RPMI7951 (cell line): ENCODE measurements at places on chromosomes 11 and 22.

DNA sequence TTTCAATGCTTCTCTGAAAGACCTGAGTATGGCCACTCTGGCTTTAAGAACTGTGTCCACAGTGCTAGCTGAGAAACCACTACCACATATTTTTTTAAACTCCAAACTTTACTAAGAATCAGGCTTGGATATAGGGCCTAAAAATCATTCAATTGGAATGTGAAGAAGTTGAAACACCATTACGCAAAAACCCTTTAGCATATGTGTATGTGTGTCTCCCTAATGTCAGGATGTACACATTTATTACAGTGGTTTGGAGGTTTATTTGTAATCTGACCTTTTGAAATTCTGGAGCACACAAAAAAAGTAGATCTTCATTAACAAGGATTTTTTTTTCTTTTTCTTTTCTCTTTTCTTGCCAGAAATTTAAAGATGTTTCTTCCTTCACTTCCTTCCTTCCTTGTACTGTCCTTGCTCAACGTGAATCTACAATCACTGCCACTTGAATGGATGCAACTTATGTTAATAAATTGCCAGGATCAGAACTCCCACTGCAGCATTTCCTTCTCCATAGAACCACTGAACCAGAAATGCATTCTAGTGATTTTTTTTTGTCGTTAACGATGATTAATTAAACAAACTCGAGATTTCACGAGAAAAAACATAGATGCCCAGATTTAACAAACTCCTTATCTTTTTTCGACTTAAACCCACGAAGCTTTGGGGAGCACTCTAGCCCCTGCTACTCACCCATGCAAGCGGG lies 3.1 kb upstream of the ADM start:
- peak; percentile 59 for DNase-seq

DNA sequence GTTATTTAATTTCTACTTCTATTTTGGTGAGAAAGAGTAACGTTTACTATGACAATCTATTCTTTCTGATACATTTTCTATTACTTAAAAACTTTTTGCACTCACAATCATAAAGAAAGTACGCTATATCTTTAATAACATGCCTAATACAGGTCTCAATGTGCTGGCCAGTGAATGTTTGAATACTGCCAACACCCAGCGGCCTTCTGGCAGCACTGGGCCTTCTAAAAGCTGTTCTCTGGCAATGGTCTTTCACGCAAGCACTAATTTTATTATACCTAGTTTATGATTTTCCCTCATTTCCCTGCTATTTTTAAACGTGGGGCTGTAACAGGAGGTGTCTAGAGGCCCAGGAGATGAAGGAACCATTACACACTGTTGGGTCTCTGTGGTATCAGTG lies 349.8 kb upstream of the PITPNB start:
- no peak for DNase-seq

- peak; percentile 51 for DNase-seq
Observed at GRCh38 chr11:45847911-45848316, 639 bp downstream of the CRY2 start.

DNA sequence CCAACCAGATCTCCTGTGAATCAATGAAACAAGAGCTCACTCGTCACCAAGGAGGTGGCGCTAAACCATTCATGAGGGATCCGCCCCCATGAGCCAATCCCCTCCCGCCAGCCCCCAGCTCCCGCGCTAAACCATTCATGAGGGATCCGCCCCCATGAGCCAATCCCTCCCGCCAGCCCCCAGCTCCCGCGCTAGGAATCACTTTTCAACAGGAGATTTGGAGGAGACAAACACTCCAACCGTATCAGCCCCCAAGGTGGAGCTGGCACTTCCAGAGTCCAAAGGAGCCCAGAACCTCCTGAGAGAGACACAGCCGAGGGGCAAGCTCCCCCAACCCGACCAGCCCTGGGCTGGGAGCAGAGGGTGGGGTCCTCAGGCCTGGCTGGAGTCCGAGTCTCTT lies 40.9 kb upstream of the PRR5 start:
- no peak for DNase-seq

DNA sequence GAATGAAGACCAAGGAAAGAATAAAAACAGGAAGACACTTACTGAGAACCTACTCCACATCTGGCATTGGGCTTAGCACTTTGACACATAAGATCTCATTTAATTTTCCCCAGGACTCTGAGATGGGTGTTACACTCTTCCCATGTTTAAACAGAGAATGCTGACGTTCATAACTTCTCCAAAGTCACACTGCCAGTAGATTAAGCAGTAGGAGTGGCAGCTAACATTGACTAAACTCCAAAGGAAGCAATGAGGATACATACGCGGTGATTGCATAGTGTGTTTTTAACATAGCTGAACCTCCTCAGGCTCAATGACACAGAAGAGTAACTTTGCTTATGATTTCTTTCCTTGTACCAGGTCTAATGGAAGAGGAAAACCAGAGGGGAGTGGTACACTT lies 14.5 kb upstream of the OR10V1 start:
- no peak for DNase-seq

DNA sequence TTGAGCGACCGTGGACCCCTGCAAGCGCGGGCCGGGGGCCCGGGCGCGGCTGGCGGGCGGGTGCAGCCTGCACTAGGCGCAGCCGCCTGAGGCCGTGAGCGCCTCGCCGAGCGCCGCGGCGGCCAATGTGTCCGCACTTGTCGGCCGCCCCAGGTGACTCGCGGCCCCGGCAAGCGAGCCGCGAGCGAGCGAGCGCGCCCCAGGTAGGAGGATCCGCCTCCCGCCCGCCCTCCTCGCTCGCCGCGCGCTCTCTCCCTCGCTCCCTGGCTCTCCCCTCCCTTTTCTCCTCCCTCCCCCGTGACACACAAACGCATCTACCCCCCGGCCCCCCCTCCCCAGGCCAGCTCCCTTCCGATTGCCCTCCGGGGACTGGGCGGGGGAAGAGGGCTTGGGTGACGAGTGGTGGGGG lies at the start of gene WNT7B:
Gene WNT7B, minus strand, starts transcription at position 160 of the 409 bp plus-strand sequence. CDS start 408 bp downstream, outside the sequence.
- DNase-seq, result no peak

DNA sequence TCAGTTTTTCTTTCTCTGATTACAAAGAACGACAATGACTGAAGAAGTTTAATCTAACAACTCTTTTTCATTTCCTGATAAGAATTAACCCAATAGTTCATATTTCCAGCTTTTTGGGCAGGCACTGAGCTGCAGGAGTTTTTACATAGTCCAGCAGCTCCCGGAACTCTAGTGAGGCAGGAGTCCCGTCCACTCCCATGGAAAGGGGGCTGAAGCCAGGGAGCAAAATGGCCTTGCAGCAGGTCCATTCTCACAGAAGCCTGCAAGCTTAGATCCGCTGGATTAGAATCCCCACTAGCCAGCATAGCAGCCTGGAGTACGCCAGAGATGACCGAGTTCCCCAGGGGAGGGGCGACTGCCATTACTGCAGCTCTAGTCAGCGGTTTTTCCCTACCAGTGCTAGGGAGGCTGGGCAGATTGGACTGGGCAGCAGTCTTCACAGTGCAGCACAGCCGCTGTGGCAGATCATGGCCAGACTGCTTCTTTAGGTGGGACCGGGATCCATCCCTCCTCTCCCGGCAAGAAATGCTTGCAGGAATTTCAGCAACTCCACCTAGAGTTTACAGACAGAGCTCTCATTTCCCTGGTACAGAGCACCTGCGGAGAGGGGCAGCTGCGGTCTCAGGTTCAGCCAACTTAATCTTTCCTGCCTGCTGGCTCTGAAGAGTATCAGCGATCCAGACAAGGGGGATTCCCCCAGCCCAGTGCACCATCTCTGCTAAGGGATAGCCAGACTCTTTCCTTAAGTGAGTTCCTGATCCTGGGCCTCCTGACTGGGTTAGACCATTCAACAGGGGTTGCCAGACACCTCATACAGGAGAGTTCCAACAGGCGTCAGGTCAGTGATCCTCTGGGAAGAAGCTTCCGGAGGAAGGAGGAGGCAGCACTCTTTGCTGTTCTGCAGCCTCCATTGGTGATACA lies 742 bp upstream of the CASP4 start:
- peak; percentile 45 for DNase-seq

DNA sequence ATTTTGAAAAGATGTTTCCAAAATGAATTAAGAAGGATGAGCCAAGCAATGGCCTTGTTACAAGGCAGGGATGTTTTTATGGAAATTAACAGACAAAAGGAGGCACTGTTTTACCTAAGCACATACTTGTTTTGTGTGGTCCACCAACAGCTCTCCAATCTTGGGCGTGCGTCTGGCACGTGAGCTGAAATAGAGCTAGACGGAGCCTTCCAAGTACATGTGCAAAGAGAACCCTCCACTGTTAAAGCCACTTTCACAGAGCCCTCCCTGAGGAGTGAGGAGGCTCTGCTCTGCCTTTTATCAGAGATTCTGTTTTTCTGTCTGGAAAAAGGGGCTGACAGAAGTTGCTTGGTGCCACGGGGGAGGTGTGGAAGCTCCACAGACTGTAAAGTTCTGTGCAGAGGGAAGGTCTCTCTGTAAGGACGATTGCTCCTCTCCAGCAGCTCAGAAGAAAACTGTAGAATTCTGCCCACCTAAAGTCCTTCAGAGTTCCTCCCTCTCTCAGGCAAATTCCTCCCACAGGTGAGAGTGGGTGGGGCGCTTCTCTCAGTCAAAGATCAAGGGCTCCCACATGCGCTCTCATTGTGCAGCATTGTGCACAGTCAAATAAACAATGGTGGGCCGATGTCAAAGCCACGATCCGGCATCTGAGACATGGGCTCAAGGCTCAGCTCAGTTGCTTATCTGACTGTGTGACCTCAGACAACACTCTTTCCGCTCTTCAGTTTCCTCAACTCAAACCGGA lies 92.6 kb upstream of the CSNK2A3 start:
- DNase-seq, result no peak

- DNase-seq, result no peak
Observed at GRCh38 chr11:71115770-71116692, 136.3 kb downstream of the SHANK2 start.

- DNase-seq, result no peak
Observed at GRCh38 chr11:81907996-81908395, 825.7 kb downstream of the FAM181B start.

DNA sequence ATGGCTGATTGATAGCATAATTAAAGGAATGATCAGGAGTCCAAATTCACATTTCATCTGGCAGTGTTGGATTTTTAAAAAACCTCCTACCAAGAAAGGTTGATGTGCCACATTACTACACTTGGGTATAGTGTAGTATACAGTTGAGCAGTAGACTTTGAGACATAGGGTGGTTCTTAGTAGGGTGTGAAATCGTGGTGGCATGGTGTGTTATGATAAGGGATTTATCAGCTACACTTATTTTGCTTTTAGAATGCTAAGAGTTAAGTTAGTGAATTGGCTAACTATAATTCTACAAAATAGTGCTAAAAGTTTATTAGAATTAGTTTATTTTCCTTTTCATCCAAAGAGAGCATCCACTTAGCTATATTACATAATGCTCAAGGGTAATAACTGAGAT lies 13.1 kb downstream of the TBCEL start:
- no peak for DNase-seq

GRCh38 chr11:111454561-111455192 lies 57.5 kb downstream of the BTG4 start:
- peak; percentile 44 for DNase-seq

DNA sequence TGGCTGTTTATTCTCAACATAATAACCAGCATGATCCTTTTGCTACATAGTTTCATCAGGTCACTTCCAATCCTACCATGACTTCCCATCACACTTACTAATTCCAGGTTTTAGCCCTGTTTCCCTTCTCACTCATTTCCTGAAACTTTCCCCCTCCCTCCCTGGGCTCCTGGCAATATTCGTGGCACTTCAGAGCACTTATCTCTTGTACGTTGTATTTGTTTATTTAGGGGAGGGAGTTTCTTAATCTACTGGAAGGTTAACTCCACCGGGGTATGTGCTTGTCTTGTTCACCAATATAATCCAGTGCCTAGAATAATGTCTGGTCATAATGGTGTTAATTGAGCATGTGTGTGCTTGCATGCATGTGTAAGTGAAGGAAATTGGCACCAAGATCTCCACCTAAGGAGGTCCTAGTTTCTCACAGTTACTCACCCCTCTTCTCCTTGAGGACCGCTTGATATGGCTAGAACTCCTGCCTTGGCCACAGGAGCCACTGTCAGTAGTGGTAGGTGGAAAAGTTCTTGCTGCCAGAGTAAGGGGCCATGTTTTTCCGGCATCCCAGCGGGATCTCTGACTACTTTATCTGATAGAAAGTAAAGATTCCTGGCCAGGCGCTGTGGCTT lies 11.7 kb downstream of the EIF3L start:
- no peak for DNase-seq

DNA sequence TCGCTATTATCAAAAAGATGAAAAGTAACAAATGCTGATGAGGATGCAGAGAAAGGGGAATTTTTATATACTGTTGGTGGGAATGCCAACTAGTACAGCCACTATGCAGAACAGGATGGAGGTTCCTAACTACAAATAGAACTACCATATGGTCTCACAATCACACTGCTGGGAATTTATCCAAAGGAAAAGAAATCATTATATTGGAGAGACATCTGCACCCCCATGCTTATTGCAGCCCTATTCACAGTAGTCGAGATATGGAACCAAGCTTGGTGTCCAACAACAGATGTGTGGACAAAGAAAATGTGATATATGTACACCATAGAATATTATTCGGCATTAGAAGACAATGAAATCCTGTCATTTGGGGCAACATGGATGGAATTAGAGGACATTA lies 19.6 kb upstream of the POU2AF2 start:
- DNase-seq, result no peak

GRCh38 chr11:12900496-12900895 lies 108.6 kb upstream of the RASSF10 start:
- peak; percentile 97 for DNase-seq
